ENCODE measurements at places on chromosomes 2 and 18.

- DNase-seq, result no peak
Measured at GRCh38 chr2:96870626-96871255, 861 bp upstream of the SEMA4C start.

GRCh38 chr2:11676640-11677039 is 6.6 kb upstream of the NTSR2 start:
- no peak for DNase-seq

- DNase-seq, result peak; percentile 56
Measured at GRCh38 chr2:221104361-221104811, 467.7 kb downstream of the EPHA4 start.

DNA sequence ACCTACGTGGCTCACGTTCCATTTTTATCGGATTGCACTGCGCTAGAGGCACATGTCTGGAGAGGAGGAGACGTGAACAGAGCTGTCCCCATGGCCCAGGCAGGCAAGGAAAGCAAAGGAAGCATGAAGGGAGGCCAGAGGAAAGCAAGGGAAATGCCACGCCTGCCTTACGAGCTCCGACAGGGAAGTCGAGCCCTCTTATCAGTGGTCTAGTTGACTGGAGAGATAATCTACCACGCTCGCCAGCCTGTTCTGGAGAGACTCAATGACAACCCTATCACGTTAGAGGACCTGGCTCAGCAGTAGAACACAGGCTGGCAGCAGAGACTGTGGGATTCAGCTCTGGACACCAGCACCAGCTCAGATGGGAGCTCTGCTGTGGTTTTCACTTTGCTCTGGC is 202.6 kb upstream of the ID2 start:
- DNase-seq, result no peak

DNA sequence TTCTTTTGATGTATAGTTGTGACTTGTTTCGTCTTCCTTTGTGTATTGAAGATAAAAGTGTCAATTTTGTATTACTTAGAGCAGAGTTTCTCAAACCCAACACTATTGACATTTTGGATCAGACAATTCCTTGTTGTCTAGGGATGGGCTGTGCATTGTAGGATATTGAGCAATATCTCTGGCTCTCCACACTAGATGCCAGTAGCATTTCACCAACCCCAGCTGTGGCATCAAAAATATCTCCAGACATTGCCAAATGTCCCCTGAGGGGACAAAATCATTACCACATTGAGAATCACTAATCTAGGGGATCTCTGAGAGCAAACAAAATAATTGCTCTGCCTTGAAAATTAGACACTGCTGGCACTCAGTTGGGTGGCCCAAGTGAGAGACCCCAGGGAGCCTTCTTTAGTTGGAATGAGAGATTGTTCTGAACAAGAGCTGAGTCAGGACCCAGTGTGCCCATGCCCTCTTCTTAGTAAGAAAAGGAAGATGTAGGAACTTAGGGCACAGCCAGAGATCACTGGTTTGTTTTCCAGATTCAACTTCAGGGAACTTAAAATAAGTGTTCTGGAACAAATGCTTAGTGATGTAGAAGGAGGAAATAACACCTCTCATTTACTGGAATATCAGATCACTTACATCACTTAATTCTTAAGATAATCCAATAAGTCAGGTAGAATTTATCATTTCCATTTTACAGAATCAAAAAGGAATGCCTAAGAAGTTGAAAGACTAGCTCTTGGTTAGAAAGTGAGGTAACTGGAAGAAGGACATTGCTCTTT is 466.6 kb upstream of the TNP1 start:
- DNase-seq, result peak; percentile 80

GRCh38 chr2:158120664-158121641 is 19.3 kb downstream of the UPP2 start:
- no peak for DNase-seq

GRCh38 chr2:44148999-44149398 is 19.7 kb upstream of the PPM1B start:
- DNase-seq, result no peak

GRCh38 chr18:79904357-79905147 is 46.9 kb downstream of the SLC66A2 start:
- DNase-seq, result no peak

GRCh38 chr2:23590241-23590869 is 205.4 kb downstream of the KLHL29 start:
- DNase-seq, result no peak

- DNase-seq, result peak; percentile 51
Measured at GRCh38 chr2:172864182-172864581, 128.5 kb downstream of the RAPGEF4 start.

GRCh38 chr2:37837628-37838328 is 87.3 kb upstream of the RMDN2 start:
- DNase-seq, result no peak

DNA sequence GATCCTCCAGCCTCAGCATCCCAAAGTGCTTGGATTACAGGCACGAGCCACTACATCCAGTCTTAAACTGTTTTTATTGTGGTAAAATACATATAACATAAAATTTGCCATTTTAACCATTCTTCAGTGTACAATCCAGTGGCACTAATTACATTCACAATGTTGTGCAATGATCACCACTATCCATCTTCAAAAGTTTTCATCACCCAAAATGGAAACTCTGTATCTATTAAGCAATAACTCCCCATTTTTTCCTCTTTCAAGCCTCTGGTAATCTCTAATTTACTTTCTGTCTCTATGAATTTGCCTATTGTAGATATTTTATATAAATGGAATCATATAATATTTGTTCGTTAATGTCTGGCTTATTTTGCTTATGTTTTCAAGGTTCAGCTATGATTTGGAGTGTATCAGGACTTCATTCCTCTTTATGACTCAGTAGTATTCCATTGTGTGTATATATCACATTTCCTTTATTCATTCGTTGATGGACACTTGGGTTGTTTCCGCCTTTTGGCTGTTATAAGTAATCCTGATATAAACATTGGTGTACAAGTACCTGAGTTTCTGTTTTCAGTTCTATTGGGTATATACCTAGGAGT is 71.8 kb downstream of the GFPT1 start:
- DNase-seq, result no peak

DNA sequence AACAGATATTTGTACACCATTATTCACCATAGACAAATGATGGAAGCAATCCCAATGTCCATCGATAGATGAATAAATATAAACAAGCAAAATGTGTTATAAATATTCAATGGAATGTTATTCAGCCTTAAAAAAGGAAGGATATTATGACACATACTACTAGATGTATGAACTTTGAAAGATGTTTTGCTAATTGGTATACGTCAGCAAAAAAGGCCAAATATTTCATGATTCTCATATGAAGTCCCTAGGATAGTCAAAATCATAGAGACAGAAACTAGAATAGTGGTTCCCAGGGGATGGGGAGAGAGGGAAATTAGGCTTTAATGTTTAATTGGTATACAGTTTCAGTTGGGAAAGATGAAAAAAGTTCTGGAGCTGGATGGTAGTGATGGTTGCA is 85.2 kb downstream of the FSIP2 start:
- DNase-seq, result no peak

- DNase-seq, result no peak
Measured at GRCh38 chr2:96916156-96916630, 46.3 kb upstream of the SEMA4C start.

DNA sequence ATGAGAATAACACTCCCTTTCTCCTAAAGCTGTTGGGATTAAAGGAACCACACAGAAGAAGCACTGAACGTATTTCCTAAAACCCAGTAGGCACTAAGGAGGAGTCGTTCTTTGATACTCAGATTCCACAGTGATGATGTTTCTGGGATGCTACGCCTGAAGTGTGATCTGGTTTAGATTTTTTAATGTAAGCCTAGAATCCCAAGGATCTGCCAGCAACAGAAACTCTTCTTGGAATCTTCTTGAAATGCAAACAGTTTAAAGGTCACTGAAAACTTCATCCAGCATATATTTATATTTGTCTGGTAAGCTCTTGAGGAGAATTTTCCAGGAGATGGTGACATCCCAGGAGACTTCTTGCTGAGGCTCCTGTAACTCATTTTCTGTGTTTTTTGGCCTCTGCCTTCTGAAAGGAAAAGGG is 247.6 kb upstream of the TRIB2 start:
- no peak for DNase-seq

GRCh38 chr2:236164925-236165841 is 3.0 kb downstream of the GBX2 start:
- no peak for DNase-seq

GRCh38 chr2:242017086-242017485 is 147.6 kb downstream of the RTP5 start:
- no peak for DNase-seq

- peak; percentile 59 for DNase-seq
Measured at GRCh38 chr2:38505779-38506178, 96.9 kb downstream of the HNRNPLL start.

DNA sequence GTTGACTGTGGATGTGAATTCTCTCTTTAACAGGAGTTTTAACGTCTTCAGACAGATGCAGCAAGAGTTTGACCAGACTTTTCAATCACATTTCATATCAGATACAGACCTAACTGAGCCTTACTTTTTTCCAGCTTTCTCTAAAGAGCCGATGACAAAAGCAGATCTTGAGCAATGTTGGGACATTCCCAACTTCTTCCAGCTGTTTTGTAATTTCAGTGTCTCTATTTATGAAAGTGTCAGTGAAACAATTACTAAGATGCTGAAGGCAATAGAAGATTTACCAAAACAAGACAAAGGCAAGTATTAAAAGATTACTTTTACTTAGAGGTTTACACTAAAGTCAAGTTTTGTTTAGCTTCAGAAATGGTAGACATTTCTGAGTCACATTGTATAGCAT is 30.2 kb upstream of the TYMS start:
- DNase-seq, result no peak

- DNase-seq, result no peak
Measured at GRCh38 chr18:76348267-76349066, 146.6 kb downstream of the ZNF516 start.

- DNase-seq, result no peak
Measured at GRCh38 chr2:99380376-99381010, 43.3 kb downstream of the EIF5B start.

Data from M059J (cell line).